ENCODE measurements at places on chromosomes 1 and 21.

GRCh38 chr1:78760858-78761257 is 111.2 kb downstream of the IFI44 start:
- DNase-seq: no peak

DNA sequence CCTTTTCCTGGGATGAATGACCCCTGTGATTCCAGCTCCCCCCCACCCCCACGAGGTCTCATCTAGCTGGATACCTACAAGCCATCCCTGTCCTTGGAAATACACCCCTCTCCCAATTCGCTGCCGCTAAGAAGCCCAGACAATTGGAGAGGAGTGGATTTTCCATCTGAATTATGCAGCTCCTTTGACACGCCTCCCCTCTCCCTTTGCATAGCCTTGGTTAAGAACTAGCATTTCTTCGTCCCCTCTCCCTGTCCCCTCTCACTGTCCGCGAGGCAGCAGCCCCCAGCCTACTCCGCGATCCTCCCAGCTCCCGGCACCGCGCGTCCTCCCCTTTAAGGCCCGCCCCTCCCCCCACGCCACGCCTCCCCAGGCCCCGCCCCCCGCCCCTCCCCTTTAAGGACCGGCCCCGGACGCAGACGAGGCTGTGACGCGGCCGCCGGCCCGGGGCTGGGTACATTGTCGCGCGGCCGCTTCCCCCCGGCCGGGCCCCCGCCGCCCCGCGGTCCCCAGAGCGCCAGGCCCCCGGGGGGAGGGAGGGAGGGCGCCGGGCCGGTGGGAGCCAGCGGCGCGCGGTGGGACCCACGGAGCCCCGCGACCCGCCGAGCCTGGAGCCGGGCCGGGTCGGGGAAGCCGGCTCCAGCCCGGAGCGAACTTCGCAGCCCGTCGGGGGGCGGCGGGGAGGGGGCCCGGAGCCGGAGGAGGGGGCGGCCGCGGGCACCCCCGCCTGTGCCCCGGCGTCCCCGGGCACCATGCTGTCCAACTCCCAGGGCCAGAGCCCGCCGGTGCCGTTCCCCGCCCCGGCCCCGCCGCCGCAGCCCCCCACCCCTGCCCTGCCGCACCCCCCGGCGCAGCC is at the start of gene MAPKAPK2:
TSS of gene MAPKAPK2 (plus strand) at position 428 of the 856 bp plus-strand sequence. CDS start at position 753, 325 bp downstream.
- DNase-seq: peak; percentile 91

DNA sequence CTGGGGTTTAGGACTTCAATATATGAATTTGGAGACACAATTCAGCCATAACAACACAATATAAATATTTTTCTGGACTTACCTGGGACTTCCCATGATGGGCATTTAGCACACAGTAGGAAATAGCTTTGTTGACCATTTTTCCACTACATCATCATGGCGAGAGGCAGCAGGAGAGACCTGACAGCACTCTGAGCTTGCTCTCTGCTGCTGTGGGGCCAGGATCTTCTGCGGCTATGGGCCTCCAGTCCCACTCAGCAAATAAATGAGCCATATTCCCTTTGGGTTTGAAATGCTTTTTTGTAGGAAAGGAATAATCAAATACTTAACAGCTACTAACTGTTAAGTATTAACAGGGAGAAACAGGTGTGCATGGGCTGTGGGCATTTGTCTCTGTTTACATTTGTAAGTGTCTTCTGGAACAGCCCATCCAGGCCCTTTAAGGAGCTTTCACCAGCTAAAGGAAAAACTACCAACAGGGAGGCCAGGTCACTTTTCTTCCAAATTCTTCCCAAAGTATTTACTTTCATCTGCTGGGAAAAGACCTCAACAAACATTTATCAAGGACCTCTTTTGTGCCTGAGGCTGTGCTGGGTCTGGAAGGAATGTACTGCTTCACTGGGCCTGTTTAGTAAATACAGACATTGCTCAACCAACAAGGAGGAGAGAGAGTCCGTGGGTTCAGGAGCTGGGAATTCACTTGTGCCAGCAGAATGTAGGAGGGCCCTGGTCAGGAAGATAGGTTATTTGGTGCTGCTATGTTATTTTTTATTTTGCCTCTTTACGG is 133.2 kb downstream of the LRIG2 start:
- no peak for DNase-seq

DNA sequence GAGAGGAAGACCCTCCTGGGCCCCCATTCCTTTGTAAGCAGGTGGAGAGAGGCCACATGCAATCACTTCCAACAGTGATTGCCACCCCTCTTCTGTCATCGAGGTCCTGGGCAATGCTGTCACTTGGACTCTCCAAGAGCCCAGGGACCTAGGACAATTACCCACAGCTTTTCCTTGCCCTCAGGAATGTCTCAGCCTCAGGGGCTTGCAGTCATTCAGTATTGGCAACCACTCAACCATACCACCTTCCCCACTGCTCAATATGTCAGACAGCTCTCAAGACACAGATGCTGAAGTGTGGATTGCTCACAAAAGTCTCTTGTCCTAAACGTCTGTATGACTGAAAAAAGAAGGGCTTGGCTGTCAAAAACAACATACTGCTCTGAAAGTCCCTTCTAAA is 87.8 kb downstream of the PTPN14 start:
- DNase-seq: no peak

- no peak for DNase-seq
These were observed 29.3 kb upstream of the DISP1 start for GRCh38 chr1:222785529-222785928.

- no peak for DNase-seq
These were observed 16.4 kb upstream of the KIAA0040 start for GRCh38 chr1:175208773-175209492.

DNA sequence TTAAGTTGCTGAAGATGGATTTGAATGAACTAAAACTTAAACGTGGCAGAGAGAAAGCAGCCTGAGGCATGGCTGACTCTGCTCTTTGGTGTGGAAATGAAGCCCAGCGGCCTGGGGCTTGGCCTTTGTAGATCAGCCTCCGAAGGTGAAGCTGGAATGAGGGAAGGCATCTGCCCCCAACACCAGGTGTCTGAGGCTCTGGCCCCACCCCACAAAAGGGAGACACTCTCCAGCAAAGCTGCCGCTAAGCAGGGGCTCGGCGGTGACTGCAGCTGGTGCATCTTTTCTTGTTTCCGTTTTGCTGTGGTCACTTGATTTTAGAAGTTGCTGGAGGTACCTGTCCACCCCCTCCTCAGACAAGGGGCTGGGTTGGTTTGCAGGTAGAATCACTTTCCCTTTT is 38.2 kb upstream of the NID1 start:
- no peak for DNase-seq

GRCh38 chr1:41504114-41505035 is 19.9 kb upstream of the EDN2 start:
- no peak for DNase-seq

- DNase-seq: no peak
These were observed 7.9 kb downstream of the TMEM201 start for GRCh38 chr1:9596415-9597123.

- peak; percentile 45 for DNase-seq
These were observed 99.1 kb upstream of the RAB3GAP2 start for GRCh38 chr1:220371324-220371723.

- DNase-seq: peak; percentile 15
These were observed 115.5 kb upstream of the NCAM2 start for GRCh38 chr21:20882462-20883407.

GRCh38 chr1:159187647-159188374 is 16.4 kb downstream of the CADM3 start:
- no peak for DNase-seq

DNA sequence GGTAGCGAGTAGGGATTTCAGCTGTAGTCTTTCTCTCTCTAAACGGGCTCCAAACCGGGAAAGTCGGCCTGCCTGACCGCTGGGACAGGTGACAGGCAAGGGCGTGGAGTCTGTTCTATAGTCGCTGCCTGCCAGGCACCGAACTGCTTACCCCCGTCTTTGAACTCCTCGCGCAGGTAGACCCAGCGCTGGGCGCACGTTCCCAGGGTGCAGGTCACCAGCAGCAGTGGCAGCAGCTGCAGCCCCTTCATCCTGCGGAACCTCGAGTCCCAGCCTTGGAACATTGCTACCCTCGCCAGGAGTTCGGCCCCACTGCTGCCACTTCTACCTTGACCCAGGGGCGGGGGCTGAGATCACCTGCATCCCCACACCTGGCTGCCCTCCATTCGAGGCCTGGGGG is 22.2 kb upstream of the OSBPL9 start:
- DNase-seq: no peak

- no peak for DNase-seq
These were observed 33.4 kb downstream of the ATF3 start for GRCh38 chr1:212641956-212642355.

DNA sequence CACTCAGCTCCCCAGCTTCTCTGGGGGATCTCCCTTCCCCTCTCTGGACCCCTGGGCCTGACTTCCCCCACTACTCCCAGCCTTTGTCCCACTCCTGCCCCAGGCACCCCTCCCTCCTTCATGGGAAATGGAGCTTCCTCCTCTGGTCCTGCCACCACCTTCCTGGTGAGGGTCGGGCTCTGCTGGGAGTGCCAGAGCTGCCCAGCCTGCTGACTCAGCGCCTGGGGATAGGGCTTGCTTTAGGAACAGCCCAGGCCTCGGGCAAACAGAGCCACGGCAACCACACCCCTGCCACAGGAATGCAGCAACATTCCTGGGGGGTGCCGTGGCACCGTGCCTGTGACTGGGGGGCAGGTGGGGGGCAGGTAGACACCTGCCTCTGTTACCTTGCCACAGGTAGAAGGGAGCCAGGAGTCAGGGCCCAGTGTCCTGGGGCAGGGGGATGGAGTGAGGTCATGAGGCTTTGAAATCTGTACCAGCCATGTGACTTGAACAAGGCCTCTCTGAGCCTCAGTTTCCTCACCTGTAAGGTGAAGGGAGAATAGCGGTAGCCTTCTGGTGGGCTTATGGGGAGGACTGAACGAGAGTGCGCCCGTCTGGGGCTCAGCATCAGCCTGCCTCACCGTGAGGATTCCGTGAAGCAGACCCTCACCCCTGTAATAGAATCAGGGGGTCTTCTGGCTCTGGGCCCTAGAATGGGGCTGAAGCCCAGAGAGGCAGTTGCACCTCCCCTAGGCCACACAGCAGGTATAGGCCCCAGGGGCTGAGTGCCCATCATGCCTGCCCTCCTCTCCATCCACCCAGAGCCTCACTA is 17.8 kb upstream of the EPHA2 start:
- DNase-seq: no peak

DNA sequence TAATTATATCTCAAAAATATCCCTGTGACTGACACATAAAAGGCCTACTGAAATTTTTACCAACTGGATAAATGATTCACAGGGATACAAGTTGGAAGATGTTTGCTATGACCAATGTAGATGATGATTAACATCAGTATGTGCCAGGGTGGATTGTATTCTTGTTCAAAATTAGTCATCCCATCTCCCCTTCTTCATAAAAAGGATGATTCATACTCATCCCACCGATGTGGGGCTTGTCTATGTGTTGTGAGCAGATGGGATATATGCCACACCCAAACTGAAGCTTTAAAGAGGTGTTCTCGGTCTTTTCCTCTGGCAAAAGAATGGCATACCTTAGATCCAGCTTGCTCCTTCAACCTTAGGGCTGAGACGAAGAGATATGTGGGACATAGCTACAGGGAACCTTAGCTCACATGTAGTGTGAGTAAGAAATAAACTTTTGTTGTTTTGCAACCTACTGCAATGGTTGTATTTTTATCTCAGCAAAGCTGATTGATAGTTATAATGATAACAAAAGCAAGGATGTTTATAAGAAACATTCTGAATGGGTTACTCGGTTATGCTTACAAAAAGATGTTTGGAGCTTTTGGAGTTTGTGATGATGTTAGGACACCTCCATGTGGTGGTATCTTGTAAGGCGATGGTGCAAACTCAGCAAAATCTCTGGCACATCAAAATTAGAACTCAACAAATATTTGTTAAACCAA is 29.4 kb downstream of the SPATA17 start:
- peak; percentile 17 for DNase-seq

DNA sequence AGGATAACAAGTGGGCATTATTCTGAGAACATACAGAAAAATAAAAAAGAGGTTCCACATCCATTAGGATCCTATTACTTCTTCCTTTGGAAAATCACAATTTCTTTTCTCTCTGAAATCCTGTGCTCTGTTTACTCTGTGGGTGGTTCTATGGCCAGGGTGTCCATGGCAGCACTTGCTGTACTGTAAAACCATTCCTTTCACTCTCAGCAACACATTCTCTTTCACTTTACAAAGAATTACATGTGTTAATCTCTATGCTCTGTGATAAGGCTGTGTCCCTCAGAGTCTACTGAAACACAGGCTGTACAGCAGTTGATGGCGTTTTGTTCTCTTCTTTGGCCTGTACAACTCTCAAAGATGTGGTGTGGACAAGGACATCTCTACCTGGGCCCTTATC is 524.1 kb downstream of the PTBP2 start:
- no peak for DNase-seq

DNA sequence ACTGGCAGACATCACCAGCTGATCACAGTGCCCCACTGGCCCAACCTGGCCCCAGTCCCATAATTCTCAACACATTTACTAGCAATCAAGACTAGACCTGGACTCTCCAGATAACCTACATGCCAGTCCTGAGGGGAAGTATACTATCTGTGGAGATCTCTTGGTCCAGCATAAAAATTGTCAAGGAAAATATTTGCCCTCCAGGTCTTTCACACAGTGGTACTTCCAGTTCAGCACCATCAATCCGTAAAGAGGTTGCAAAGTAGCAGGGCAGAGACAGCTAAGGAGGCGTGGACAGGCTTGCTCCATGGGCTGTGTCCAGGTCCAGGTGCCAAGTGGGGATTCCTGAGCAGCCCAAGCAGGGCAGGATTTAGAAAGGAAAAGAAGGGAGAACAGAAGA is 143.6 kb upstream of the BACE2 start:
- no peak for DNase-seq

GRCh38 chr1:229047840-229048620 is 222.9 kb upstream of the RAB4A start:
- DNase-seq: no peak

- DNase-seq: no peak
These were observed 21.7 kb downstream of the SERTAD4 start for GRCh38 chr1:210254298-210254697.

DNA sequence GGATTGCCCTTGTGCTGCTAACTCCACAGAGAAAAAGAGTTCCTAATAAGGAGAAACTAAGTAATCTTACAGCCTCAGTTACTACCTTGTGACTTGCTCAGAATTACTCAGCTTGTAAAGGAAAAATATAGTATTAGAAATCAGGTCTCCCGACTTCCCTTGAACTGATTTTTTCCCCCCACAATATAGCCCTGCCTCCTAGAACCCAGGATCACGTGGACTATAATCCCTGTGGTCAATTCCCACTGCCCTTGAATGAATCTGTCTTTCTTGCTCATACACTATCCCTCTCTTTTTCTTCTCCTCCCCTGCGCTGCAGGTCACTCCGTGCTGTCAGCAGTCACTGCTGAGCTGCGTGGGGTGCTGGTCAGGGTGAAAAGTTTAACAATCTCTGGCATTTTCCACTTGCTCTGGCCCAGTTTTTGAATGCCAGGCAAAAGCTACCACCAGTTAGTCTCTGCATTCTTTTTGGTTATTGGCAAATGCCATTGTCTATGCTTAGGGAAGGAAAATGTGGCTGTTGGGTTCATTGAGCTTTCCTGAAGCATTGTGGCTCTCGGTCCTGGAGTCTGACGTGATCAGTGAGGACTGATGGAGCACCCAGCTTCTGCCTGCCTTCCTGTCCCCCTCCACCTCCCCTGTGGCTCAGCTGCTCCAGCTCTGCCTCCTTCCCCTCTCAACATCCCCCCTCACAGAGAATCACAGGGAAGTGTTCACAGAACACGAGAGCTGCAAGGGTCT is 1.9 kb upstream of the MYOC start:
- no peak for DNase-seq
